ENCODE measurements at places on chromosomes 7 and 10. TPM values are rescaled to one million over a fixed set of nuclear protein-coding genes. Genes with fewer than 3 reads are reported as not detected.

Gene SPAM1
- total RNA-seq: not detected

Gene SPDYE8
- not detected for total RNA-seq

Gene IQUB
- 0.33 TPM for total RNA-seq

Gene COL28A1
- 0.83 TPM for total RNA-seq

Gene WDR11
- 27.4 TPM for total RNA-seq

Gene TACR2
- not detected for total RNA-seq
